ENCODE measurements at places on chromosomes 13 and 19.

- no peak for DNase-seq
These were observed 185.9 kb downstream of the ZNF536 start for GRCh38 chr19:30557927-30558557.

- no peak for DNase-seq
These were observed 166.9 kb downstream of the DLEU7 start for GRCh38 chr13:50676602-50677001.

GRCh38 chr13:93352616-93353015 lies 126.0 kb downstream of the GPC6 start:
- DNase-seq, result no peak

GRCh38 chr13:27919659-27919933 lies 204 bp upstream of the PDX1 start:
- DNase-seq, result no peak

GRCh38 chr19:1026783-1027649 lies 608 bp downstream of the CNN2 start:
- DNase-seq, result no peak

DNA sequence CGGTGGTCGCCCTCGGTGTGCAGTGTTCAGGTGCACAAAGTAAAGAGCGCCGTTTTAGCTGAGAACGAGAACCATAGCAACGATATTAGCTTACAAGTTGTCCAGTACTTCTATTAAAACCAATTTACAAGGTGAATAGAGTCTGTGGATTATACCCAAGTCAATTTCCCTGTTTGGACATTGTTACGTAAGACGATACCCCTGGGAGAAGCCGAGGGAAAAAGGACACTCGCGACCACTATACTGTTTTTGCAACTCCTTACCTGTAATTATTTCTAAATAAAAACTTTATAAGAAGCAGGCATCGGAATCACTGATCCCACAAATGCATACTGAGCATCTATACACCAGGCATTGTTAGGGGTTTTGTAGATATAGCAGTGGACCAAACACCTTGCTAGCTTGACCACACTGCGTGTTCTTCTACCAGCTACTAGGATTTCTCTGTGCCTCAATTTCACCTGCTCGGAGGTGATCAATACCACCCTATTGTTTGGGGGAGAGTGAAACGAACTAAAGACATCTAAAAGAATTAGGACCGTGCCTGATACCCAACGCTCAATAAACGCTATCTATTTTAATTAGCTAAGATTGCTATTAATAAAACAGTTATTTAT lies 488 bp upstream of the EEF2 start:
- DNase-seq, result no peak

DNA sequence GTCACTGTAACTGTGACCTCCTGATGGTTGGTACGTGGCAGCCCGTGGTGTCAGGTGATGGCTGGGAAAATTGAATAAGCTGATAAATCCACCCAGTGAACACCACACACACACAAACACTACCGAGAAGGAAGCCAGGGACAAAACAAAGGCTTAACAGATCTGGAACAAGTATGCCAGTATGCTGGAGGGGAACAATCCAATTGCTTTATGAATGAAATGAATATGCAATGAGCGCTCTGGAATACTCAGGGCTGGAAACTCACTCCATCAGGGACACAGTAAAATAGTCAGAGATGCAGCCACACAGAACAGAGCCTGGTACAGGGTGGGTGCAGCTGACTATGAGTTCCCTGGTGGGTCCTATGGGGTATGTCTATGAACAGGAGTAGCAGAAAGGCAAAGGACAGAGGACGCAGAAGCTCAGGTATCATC lies 16.7 kb downstream of the TMTC4 start:
- DNase-seq, result no peak

DNA sequence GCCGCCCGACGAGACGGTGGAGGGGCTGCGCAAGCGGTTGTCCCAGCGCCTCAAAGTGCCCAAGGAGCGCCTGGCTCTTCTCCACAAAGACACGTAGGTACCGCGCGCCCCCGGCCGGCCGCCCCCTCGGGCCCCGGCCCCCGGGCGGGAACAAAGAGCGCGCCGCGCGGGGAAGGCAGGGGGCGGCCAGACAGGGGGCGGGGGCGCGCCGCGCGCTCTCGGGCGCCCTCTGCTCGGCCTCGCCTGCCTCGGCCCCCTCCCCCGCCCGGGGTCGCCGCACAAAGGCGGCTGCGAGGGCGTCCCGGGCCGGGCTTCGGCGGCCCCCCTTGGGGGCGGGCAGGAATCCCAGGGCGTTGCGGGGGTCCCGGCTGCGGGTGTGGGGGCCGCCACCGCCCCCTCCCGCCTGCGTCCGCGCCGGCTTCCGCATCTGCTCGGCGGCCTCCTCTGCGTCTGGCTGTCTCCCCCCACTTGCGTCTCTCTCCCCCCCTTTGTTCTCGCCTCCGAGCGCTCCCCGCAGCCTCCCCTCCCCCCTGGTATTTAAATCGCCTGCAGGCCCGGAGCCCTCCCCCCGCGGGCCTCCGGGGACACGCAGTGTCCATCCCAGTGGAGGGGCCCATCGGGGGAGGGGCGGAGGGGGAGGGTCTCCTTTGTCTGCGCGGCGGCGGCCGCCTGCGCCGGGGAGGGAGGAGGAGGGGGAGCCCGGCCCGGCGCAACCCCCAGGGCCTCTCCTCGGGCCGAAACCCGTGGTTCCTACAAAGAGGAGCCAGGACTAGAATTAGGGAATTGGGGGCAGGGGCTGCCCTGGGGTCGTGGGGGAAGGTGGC lies 2.3 kb downstream of the MIDN start:
- DNase-seq, result no peak
